Cerebellar cortex (tissue), 1 donor: ENCODE measurements at places on chromosomes 5 and 9.

DNA sequence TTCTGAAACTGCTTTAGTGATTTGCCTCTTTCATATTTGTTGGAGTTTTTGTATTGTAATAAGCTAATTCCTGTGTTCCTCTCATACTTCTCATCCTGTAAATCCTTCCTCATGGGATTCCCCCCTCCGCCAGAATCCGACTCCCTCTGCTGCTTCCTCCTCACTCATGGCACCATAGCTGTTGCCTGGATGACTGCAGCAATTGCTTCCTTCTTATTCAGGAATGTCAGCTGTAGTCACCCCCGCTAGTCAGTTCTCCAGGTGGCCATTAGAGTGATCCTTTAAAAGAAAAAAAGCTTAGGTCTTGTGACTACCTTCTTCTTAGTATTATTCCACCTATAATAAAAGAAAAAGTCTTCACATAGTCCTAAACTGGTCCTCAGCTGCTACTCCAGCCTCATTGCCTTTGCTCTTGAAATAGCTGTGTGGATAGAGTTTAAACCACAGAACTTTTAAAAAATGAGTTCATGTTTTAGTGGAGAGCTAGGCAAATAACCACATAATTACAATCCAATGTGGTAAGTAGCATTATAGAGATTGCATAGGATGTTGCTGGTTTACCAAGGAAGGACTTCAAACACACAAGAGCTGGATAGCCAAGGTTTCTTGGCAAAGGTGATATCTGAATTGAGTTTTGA, 227.3 kb downstream of the KDM4C start:
- DNase-seq = no peak

GRCh38 chr9:4356306-4356705, 56.4 kb upstream of the GLIS3 start:
- no peak for DNase-seq

- DNase-seq = no peak
Observed at GRCh38 chr9:34514816-34515215, 8.0 kb downstream of the ENHO start.

DNA sequence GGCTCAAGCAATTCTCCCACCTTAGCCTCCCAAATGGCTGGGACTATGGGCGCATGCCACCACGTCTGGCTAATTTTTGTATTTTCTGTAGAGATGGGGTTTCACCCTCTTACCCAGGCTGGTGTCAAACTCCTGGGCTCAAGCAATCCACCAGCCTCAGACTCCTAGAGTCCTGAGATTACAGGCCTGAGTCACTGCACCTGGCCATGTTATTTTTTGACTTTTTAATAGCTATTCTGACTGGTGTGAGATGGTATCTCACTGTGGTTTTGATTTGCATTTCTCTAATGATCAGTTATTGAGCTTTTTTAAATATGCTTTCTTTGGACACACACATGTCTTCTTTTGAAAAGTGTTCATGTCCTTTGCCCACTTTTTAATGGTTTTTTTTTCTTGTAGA, 38.2 kb downstream of the FBXW2 start:
- DNase-seq = no peak

DNA sequence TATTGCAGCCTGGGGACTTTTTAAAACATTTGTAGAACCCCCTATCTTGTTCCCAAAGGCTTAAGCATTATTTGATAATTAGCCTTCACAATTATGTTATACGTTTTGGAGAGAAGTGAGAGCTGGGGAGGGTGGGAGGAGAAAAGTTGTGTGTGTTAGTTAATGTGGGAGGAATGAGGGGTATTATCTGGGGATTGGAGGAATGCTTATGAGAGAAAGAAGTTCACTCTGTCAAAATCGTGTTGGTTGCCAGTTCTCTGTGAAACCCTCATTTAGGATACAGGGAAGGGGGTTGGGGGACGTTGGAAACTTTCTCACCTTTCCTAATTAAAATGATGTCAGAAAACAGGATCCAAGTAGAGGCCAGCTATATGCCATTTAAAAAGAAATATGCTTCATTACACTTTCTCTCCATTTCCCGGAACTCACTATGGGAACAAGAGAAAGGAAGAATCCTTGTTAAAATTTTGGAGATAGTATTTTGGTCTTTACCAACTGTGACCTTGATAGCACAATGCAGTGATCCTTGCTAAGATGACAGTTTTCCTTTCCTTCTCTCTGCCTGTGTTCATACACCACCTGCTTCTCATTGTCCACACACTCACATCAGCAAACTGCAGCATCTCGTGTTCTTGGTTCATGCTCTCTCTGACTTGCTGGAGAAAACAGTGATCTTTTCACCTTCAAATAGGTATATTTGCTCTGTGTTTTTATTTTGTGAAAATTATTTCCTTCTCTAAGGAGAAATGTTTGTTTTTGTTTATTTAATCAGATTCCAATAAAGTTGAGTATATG, 336.7 kb upstream of the CLINT1 start:
- DNase-seq = no peak

DNA sequence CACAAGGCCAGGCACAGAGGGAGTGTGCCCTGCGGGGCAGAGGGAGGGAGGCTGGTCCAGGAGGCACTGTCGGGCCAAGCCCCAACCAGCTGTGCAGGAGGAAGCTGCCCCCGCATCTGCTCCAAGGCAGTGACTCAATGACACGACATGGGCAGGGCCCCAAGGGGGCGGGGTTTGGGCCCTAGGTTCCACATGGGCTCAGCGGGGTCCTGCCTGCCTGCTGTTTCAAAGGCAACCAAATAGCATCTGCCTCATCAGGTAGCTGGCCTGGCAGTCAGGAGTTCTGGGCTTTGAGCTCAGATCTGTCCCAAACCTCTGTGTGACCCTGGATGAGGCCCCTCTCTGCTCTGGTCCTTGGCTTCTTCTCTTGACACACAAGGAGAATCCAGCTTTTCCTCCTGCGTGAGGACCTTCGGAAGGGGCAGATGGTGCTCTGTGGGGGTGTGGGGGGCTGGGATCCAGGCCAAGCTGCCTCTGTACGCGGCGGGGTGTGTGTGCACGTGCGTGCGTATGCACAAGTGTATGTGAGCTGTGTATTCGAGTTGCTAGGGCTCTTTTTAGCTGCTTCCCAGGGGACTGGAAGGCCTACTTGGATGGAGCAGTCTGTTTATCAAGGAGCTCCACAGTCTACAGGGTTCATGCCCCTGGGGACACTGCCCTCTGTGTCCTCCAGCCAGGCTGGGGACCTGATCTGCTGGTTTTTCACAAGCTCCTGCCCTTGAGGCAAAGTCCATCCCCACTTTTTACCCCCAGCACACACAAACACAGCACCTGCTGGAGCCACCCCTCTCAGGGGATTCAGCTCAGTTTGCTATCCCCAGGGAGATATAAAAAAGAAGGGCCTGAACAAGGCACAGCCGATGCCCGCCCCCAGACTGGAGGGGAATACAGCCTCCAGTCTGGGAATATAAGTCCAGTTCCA, 138.9 kb downstream of the RGS3 start:
- peak; percentile 58 for DNase-seq

- DNase-seq = no peak
Observed at GRCh38 chr5:145903867-145904266, 31.1 kb upstream of the GRXCR2 start.

DNA sequence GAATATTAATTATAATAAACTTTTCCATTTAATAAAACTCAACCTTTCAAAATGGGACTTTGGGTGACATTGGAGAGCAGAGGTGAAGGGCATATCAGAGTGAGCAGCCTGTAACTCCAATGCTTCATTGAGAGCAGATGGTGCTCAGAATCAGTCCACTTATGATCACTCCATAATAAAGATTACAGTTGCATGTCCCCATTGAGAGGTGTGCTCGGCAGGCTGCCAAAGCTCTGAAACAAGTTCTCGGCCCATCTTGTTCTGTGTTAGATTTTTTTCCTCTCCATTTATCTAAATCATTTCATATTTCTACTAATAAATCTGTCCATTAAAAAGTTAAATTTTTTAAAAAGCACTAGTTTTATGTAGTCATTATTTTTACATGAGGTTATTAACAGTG, 1786.4 kb upstream of the WWC1 start:
- DNase-seq = no peak

GRCh38 chr5:86917117-86917579, 299.4 kb downstream of the COX7C start:
- peak; percentile 5 for DNase-seq

DNA sequence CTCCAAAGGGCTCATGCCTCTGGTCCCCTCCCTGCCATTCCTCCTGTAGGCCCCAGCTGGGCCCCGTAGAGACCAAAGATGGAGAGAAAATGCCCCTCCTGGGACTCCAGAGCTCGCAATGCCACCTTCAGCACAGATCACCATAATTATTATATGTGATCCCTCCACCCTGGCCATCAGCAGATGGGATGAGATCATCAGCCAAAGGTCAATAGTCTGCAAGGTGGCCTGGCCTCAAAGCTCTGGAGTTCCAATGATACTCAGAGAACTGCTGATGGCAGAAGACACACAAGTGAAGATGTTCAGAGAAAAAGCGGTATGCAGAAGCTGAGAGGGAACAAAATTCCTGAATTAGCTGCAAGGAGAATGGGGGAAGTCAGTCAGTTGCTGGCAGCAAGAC, 5.0 kb downstream of the RPP25L start:
- DNase-seq = no peak

- DNase-seq = no peak
Observed at GRCh38 chr9:87642330-87643106, 83.4 kb upstream of the CTSL start.

DNA sequence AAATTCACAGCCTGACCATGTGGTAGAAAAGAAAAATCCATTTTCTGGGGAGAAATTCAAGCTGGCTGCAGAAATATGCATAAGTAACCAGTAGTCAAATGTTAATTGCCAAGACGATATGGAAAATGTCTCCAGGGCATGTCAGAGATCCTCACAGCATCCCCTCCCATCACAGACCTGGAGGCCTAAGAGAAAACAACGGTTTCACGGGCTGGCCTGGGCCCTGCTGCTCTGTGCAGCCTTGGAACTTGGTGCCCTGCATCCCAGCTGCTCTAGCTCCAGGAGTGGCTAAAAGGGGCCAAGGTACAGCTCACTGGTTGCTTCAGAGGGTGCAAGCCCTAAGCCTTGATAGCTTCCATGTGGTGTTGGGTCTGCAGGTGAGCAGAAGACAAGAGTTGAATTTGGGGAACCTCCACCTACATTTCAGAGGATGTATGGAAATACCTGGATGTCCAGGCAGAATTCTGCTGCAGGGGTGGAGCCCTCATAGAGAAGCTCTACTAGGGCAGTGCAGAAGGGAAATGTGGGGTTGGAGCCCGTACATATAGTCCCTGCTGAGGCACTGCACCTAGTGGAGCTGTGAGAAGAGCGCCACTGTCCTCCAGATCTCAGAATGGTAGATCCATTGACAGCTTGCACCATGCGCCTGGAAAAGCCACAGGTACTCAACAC, 49.7 kb downstream of the PTBP3 start:
- no peak for DNase-seq
